Stimulated activated CD4-positive, alpha-beta T cell treated with anti-CD3 and anti-CD28 coated beads, Interleukin-2, amount 100 ng/mL, for 4 hours (primary cell): ENCODE measurements at places on chromosomes 1 and 21.

DNA sequence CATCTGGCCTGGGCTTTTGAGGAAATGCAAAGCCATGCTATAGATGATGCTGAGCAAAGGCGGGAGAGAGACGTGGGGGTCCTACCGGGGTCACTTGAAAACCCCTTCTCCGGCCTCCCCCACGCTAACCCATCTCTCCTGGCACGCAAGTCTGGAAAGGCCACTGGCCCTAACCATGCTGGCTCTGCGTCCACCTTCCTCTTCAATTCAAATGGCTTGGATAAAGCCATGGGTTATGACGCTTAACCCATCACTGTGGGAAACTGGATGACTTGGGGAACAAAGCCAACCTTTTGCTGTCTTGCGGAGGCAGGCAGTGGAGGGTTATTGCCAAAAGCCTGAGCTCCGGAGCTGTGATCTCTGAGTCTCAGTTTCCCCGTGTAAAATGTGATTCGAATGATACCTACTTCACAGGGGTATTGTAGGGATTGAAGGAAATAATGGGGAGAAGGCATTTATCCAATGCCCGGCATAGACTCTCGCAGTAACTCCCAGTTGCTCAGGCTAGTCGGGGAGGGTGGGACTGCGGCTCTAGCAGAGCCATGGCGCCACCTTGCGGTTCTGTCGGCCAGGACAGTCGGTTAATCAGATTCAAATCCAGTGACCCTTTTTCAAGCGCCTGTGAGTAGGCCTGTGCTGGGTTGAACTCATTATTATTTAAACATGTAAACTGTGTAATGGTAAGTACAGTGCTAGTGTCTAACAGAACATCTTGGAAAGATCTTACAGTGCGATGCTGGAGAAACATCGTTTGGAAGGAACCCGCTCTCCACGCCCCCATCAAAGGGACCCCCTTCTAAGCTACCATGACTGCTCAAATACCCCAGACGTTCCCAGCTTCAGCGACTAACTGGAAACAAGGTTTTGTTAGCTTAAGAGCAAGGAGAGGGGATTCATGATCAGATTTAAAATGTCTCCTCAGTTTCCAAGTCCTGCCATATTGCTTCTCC lies 20.3 kb downstream of the NEK2 start:
- DNase-seq = peak; percentile 70

- no peak for DNase-seq
Observed at GRCh38 chr1:195097316-195097715, 1510.9 kb downstream of the KCNT2 start.

GRCh38 chr1:207486198-207486597 lies 9.8 kb upstream of the CR1 start:
- DNase-seq = no peak

DNA sequence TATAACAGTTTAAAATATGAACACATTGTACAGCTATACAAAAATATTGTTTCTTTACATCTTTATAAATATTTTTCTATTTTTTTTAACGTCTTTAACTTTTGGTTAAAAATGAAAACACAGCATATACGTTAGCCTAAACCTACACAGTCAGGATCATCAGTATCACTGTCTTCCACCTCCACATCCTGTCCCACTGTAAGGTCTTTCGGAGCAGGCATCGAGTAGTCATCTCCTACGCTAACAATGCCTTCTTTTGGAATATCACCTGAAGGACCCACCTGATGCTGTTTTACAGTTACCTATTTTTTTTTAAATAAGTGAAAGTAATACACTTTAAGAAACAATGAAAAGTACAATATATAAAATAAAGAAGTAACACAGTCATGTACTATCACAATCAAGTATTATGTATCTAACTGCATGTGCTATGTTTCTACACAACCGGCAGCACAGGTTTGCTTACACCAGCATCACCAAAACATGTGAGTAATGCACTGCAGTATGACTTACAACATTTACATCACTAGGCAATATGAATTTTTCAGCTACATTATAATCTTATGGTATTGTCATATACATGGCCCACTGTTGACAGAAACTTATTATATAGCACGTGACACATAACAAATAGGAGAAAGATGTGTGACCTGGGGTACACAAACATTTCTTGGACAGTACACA lies 254.4 kb downstream of the AKT3 start:
- DNase-seq = no peak

DNA sequence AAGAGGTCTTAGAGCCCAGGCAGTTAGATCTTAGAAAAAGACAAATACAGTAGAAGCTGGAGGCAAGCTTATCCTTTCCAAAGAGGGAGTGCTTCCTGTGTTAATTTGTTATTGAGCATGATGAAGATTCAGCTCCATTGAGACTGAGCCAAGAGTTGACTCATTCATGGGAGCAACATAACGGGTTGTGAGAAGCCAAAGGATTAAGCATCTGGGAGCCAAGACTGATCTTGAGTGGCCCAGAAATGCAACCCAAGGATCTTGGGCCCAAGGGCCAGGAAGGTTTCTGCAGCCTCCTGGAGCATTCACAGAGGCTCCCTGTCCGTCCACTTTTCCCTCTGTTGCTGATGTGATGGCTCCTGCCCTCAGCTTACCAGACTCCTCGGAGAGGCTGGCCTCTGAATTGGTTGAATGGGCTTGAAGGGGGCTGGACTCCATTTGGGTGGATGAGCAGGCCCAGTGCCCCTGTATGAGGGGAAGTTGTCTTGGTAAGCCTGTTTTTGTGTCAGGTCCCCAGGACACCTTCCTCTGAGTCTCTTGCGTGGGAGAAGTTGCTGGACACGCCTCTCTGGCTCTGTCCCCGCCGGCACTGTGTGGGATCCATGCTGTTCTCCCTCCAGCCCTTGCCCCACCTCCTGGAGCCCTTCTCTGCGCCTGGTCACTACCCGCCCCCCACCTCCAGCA lies 42.4 kb downstream of the PDE9A start:
- no peak for DNase-seq

- no peak for DNase-seq
Observed at GRCh38 chr1:167625040-167625823, 4.8 kb upstream of the RCSD1 start.

DNA sequence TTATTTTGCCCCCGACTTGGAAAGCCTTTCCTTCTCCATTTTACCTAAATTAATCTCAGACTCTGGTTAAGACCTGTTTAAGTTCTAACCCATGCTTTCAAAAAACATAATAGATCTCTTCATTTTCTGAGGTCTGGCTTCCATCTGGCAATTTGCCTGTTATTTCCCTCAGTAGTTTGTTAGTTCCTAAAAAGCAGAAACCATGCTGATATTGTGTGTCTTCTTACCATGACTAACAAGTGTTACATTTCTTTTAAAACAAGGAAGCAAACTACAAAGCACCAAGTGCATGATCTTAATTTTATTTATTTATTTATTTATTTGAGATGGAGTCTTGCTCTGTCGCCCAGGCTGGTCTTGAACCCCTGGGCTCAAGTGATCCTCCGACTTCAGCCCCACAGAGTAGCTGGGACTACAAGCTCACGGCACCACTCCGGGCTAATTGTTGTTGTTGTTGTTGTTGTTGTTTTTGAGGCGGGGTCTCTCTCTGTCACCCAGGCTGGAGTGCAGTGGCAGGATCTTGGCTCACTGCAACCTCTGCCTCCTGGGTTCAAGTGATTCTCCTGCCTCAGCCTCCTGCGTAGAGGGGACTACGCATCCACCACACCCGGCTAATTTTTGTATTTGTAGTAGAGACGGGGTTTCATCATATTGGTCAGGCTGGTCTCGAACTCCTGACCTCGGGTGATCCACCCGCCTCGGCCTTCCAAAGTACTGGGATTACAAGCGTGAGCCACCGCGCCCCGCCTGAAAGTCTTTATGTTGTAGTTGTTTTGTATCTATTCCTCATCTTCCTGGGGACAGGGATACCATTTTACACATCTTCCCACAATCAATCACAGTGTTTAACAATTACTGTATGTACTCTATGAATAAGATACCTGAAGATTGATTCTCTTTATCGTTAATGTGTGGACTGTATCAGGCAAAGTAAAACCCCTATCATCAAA lies 1.3 kb upstream of the PATJ start:
- DNase-seq = no peak

- DNase-seq = no peak
Observed at GRCh38 chr1:59972216-59972927, 45.8 kb upstream of the CYP2J2 start.

DNA sequence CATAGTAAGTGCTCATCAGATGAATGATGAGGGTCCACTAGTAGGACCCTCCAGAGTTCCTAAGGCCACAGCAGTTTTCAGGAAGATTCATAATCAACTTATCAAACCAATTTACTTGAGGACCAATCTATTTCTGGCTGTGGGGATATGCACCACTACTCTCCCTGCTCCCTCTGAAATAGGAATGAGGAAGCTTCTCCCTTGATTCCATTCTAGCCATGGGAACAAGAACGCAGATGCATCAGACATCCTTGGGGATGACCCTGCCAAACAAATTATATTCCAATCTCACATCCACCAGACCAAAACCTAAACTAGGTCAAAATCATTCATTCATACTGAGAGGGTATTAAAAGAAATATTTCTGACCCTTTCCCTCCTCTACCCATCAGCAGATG lies 31.5 kb downstream of the JAK1 start:
- DNase-seq = no peak

- no peak for DNase-seq
Observed at GRCh38 chr21:32878661-32879060, 107.1 kb upstream of the PAXBP1 start.

DNA sequence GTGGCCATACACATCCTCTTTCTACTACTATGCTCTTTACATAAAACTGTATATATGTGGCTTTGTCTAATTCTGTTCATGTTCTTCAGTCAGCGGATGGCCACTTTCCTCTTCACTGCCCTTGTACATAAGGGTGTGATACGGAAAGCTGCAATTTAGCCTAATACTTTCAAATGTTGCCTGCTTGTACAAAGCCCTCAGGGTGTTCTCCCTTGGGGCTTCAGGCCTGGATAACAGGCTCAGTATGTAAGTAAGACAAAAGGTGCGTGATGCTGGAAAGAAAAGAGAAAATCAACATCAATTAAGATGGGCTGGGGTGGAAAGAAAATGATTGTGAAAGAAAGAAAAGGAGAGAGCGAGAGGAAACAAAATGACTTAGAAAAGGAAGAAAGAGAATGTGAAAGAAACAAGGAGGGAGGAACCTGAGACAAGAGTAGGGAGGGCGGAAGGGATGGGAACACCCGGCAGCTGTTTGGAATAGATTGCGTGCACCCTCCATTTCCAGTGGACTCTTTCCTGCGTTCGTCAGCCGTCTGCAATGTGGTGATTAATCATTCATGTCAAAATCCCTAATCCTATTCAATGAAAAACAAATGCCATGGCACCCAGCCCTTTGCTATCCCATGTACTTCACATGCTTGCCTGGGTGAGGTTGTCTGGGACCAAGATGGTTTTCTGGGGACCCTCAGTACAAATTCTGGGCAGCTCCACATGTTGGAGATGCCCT lies 553.6 kb downstream of the NUF2 start:
- no peak for DNase-seq

DNA sequence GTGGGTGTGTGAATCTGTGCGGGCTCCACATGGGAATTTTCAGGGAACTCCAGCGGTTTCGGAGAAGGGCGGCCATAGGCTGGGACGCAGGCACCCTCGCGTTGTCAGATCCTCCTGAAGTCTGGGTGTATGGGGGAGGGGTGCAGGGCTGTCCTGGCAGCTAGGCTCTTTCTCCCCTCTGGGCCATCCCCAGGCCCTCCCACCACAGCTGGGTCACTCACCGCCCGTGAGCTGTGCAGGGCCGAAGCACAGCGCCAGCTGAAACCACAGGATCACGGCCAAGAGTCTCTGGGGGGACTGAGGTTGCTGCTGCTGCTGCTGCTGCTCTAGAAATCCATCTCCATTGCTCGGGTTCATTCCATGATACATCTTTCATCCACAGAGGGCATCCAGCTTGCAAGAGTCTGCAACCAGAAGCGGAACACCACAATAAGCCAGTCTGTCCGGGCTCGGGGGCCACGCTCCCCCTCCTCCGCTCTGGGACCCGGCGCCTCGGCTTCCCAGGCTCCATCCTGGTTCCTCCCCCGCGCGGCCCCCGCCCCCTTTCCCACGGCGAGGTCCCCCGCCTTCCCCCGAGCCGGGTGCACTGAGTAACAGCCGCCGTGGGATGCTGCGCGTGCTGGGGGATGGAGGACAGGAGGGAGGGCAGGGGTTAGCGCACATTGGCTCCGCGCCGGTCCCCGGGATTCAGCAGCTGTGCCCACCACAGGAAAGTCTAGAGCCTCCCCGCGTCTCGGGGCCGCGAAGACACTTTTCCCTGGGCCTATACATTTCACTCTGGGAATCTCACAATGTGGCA lies 720 bp downstream of the SUSD4 start:
- DNase-seq = peak; percentile 13

GRCh38 chr1:156383023-156383422 lies 14.0 kb downstream of the RHBG start:
- DNase-seq = peak; percentile 48

GRCh38 chr1:30981172-30981571 lies 72.6 kb upstream of the SDC3 start:
- DNase-seq = no peak

- no peak for DNase-seq
Observed at GRCh38 chr1:155124503-155125463, 2.9 kb upstream of the EFNA1 start.

- DNase-seq = no peak
Observed at GRCh38 chr1:37509181-37509580, 5.4 kb downstream of the MEAF6 start.

- DNase-seq = no peak
Observed at GRCh38 chr1:248804771-248805681, 20.7 kb downstream of the SH3BP5L start.

DNA sequence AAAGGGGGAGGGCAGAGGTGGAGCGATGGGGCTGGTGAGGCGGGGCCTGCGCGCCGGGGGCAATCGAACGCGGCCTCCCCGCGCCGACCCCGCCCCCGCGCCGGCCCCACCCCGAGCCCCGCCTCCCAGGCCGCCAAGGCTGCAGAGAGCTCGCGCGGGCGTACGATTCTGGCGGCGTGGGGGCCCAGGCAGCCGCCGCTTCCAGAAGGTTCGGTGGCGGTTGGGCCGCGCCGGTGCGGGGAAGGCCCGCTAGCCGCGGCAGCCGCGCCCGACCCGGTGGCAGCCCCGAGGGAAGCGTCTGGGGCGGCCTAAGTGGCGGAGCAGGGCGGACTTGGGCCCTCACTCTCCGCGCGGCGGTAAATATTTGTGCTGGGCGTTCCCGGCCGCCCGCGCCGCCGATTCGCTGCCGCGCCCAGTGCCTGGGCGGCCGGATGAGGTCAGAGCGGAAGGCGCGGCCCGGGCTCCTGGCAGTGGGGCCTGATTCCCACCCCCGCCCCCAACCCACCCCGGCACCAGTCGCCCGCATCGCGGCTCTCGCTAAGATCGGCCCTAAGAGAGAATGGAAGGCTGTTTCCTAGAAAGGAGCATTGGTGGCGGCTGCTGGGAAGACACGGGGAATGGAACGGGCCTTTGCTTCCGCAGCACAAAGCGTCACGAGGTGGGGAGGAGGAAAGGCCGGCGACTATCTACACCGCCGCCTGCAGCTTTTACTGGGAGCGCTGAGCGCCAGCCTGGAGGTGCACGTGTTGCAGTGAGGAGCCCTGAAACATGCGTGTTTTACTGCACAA lies at the start of gene ACOT7:
ACOT7 (minus strand) TSS at position 368 of the 788 bp plus-strand sequence. CDS start 368 bp downstream, outside the sequence.
- peak; percentile 89 for DNase-seq

GRCh38 chr1:41642922-41643821 lies 158.7 kb upstream of the EDN2 start:
- no peak for DNase-seq

GRCh38 chr1:159771127-159771895 lies 9.5 kb upstream of the DUSP23 start:
- DNase-seq = no peak

GRCh38 chr1:66025188-66025587 lies 232.5 kb downstream of the PDE4B start:
- no peak for DNase-seq
